Neuronal stem cell (in vitro differentiated cells): ENCODE measurements at places on chromosomes 2 and 18.

- no peak for DNase-seq
- H3K27me3 ChIP-seq, result no peaks in the 10 kb centered on the region
- peaks cover 8% of the 10 kb centered on the region for H3K4me1 ChIP-seq
- H3K36me3 ChIP-seq, result peaks cover 7% of the 10 kb centered on the region
- no peak overlapping the region for H3K27ac ChIP-seq
Measured at GRCh38 chr2:209942426-209942825, 60.0 kb upstream of the RPE start.

DNA sequence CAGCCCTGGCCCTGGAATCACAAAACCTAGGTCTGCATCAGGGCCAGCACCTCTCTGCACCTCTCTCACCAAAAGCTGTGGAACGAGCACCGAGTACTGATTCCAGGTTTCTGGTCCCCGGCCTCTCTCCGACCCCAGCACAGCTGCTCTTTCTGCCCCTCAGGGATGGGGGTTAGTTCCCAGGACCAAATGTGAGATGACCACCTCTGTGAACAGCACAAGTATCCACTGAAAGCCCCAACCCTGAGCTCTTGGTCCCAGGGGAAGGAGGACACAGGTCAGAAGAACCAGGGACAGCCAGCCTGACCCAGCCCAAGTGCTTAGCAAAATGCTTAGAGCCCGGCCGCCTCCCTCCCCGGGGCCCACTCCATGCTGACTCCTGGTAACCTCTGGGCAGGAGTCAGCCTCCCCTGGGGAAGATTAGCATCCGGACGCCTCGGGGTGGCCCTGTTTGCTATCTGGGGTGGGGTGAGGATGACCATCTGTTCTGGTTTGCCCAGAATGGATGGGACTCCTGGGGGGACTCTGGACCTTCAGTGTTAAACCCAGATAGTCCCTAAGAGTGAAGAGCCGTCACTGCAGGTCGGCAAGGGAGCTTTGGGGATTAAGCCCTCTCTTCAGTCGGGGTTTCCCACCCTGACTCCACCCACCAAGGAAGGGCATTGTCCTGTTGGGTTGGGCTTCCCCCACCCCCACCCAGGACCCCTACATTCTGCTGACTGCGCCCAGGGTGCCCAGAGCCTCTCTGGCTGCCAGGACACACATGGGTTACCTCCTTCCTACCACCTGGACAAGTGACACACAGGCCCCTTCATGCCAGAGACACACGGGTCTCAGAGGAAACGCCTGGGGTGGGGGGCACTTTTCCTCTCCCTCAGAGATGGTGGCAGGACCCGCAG lies 9.4 kb upstream of the GPR55 start:
- no peaks in the 10 kb centered on the region for H3K27me3 ChIP-seq
- H3K27ac ChIP-seq, result no peak overlapping the region
- no peak for DNase-seq
- H3K4me3 ChIP-seq, result no peak overlapping the region
- H3K36me3 ChIP-seq, result no peaks in the 10 kb centered on the region
- H3K4me1 ChIP-seq, result peaks cover 7% of the 10 kb centered on the region

- peaks cover 3% of the 10 kb centered on the region for H3K4me1 ChIP-seq
- H3K27ac ChIP-seq, result peak overlapping the region; percentile 66
- H3K36me3 ChIP-seq, result peaks cover 28% of the 10 kb centered on the region
- H3K27me3 ChIP-seq, result no peaks in the 10 kb centered on the region
- H3K4me3 ChIP-seq, result peak overlapping the region; percentile 100
Measured at GRCh38 chr2:241686324-241686649, 328 bp downstream of the DTYMK start.

GRCh38 chr18:11052800-11053199 lies 96.6 kb downstream of the PIEZO2 start:
- H3K27ac ChIP-seq, result no peak overlapping the region
- no peak overlapping the region for H3K4me3 ChIP-seq
- no peaks in the 10 kb centered on the region for H3K36me3 ChIP-seq
- no peak for DNase-seq

DNA sequence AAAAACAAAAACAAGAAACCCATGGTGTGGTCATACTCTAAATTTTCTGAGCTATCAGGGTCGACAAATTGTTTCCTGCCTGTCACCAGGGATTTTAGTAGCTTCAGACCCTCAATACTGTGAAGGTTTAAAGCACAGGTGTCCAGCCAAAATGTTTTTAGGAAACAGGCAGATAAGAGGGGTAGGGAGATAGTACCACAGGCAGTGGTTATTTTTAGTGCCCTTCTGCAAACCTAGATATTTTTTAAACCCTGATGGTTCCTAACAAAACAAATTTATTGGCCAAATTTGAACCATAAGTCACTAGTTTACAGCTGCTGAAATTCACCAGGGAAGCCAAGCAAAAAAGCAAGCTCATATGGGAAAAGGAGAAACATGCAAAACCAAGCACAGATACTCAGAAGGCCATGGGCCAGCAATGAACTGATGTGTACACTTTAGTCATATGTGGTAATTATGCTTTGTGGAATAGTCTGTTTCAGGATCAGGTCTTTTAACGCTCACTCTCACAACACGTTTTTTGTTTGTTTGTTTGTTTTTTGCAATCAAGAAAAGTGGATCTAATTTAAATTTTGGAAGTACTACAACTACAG lies 156.8 kb upstream of the STK17B start:
- no peak overlapping the region for H3K4me3 ChIP-seq
- H3K36me3 ChIP-seq, result no peaks in the 10 kb centered on the region
- no peaks in the 10 kb centered on the region for H3K27me3 ChIP-seq
- no peak overlapping the region for H3K27ac ChIP-seq
- H3K4me1 ChIP-seq, result no peaks in the 10 kb centered on the region

DNA sequence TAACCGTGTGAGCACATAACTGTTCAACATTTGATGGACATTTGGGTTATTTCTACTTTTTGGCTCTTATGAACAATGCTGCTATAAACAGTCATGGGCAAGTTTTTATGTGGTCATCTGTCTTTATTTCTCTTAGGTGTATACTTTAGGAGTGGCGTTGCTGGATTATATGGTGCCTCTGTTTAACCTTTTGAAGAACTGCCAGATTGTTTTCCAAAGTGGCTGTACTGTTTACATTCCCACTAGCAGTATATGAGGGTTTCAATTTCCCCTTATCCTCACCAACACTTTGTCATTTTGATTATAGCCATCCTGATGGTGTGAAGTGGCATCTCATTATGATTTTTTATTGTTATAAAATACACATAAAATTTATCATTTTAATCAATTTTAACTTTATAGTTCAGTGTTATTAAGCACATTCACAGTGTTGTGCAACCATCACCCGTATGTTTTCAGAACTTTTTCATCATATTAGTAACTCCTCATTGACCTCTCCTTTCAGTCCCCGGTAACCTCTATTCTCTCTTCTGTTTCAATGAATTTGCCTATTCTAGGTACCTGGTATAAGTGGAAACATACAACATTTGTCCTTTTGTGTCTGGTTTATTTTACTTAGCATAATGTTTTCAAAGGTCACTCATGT lies 55.4 kb downstream of the EML4 start:
- H3K4me1 ChIP-seq, result no peaks in the 10 kb centered on the region
- no peaks in the 10 kb centered on the region for H3K27me3 ChIP-seq
- H3K36me3 ChIP-seq, result peaks cover 6% of the 10 kb centered on the region
- H3K4me3 ChIP-seq, result no peak overlapping the region

DNA sequence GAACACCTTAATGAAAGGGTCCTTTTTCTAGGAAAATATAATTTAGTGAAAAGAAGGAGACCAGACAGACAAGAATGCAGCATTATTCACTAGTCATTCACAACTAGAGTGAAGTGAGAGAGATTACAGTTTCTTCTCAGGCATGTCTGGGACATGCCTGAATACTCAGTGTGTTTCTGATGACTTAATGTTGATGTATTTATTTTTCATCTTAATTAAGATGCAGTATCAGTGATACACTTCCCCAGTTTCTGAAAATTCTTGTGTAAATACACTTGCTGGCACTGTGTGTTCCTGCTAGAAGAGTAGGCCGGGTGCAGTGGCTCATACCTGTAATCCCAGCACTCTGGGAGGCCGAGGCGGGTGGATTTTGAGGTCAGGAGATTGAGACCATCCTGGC lies 143.6 kb downstream of the MYO3B start:
- H3K27me3 ChIP-seq, result no peaks in the 10 kb centered on the region
- no peak overlapping the region for H3K27ac ChIP-seq
- no peak overlapping the region for H3K4me3 ChIP-seq
- DNase-seq, result no peak
- no peaks in the 10 kb centered on the region for H3K36me3 ChIP-seq

DNA sequence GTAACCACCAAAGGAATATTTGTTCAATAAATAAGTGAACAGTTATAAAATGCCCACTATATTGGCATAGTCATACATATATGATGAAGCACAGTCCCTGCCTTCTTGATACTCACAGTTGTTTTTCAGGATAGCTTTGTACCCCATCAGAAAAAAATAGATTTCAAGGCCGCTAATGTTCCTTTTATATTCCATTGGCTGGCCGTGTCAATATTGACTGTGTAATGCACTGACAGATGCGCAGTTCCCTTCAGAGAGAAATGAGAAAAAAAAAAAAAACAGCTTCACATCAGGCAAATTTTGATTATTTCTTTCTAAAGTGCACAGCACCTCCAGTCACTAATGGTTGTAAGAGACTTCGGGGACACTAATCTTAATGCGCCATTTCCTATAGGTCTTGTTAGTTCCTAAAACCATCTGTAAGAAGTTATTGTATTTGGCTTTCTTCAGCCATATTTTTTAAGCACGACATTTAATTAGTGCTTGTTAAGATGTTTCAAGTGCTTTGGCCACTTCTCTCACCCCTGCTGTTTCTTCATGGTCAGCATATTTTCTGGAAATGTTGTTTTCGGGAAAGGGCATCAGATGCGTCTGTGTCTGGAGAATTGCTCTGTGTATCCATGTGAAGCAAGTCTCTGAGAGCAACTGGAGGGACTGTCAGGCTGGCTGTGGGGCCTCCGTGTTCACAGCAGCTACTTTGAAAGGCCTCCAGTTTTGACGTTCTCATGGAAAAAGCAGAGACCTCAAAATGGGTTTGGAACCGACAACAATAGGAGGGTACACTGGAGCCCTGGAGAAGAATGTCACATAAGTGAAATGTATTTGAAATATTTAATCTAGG lies 378.3 kb downstream of the MTX2 start:
- no peaks in the 10 kb centered on the region for H3K4me1 ChIP-seq
- no peak for DNase-seq
- H3K27me3 ChIP-seq, result peaks cover 72% of the 10 kb centered on the region
- H3K36me3 ChIP-seq, result no peaks in the 10 kb centered on the region
- no peak overlapping the region for H3K27ac ChIP-seq

DNA sequence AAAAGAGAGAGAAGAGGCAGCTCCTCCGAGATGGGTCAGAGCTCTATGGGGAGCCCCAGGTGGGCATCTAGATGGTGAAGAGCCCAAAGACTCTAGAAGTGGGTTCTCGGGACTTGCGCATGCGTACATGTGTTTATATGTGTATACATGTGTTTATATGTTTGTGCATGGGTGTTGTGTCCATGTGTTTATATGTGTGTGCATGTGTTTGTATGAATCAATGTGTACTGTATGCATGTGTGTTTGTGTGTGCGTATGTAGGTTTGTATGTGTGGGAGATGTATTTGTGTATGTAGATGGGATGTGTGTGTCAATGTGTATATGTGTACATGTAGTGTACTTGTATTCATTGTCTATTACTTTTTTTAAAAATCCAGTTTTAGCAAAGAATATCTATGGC lies 25.6 kb downstream of the DNPEP start:
- H3K4me1 ChIP-seq, result peaks cover 6% of the 10 kb centered on the region
- H3K27ac ChIP-seq, result no peak overlapping the region
- peaks cover 36% of the 10 kb centered on the region for H3K27me3 ChIP-seq
- H3K4me3 ChIP-seq, result no peak overlapping the region
- no peak for DNase-seq

- H3K36me3 ChIP-seq, result no peaks in the 10 kb centered on the region
- H3K27me3 ChIP-seq, result no peaks in the 10 kb centered on the region
- H3K27ac ChIP-seq, result no peak overlapping the region
- peak; percentile 21 for DNase-seq
- H3K4me1 ChIP-seq, result no peaks in the 10 kb centered on the region
Measured at GRCh38 chr2:138787053-138787666, 7.0 kb upstream of the NXPH2 start.

GRCh38 chr2:160694221-160694620 lies 200.6 kb upstream of the RBMS1 start:
- no peaks in the 10 kb centered on the region for H3K27me3 ChIP-seq
- no peak for DNase-seq
- H3K4me1 ChIP-seq, result no peaks in the 10 kb centered on the region
- no peak overlapping the region for H3K27ac ChIP-seq
- H3K36me3 ChIP-seq, result no peaks in the 10 kb centered on the region
- H3K4me3 ChIP-seq, result no peak overlapping the region

DNA sequence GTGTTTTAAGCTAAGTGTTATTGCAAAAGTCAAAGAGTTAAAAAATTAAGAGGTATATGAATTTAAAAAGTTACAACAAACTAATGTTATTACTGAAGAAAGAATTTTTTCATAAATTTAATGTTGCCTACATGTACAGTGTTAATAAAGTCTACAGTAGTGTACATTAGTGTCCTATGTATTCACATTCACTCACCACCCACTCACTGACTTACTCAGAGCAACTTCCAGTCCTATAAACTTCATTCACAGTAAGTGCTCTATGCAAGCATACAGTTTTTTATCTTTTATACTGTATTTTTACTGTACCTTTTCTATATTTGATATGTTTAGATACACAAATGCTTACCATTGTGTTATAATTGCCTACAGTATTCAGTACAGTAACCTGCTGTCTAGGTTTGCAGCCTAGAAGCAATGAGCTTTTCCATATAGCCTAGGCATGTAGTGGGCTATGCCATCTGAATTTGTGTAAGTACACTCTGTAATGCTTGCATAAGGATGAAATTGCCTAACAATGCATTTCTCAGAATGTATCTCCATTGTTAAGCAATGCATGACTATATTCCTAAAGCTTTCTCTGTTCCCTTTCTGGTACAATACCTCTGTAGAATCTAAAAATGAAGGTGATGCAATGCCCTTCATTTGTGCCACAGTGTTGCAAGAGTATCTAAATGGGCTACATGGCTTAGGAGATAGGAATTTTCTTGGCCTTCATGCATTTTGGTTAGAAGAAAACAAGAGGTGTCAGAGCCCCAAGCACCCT lies 370.8 kb upstream of the NT5C1B start:
- H3K36me3 ChIP-seq, result no peaks in the 10 kb centered on the region
- H3K27me3 ChIP-seq, result no peaks in the 10 kb centered on the region
- DNase-seq, result no peak

- H3K27ac ChIP-seq, result no peak overlapping the region
- H3K27me3 ChIP-seq, result no peaks in the 10 kb centered on the region
- no peaks in the 10 kb centered on the region for H3K4me1 ChIP-seq
Measured at GRCh38 chr2:71923887-71924533, 223.7 kb downstream of the CYP26B1 start.

DNA sequence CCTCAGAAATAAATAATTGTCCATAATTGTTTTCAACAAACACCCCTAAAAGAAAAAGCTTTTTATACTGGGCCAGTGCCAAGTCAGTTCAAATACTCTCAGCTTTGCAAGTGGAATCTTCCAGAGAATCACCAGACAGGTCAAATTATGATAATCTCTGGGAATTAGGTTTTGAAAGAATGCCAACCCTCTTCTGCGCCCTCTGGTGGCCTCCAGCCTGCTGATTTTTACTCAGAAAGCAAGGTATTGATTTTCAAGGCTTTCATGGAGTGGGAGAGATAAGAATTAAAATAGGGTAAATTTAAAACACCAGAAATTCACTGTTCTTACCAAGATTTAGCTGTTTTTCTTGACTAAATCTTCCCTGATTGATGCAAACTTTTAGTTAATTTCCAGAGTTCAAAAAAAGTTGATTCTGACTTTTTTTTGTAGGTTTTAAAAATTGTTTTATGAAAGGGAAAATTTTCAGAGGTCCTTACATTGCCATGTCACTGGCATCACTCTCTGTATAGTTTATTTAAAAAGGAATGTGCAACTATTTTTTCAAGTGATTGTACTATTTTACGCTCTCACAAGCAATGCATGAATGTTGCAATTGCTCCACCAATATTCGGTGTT lies 282.9 kb upstream of the TNP1 start:
- no peak overlapping the region for H3K4me3 ChIP-seq
- no peaks in the 10 kb centered on the region for H3K36me3 ChIP-seq
- no peak for DNase-seq
- H3K27ac ChIP-seq, result no peak overlapping the region
